ENCODE measurements at places on chromosomes 3 and 15.

DNA sequence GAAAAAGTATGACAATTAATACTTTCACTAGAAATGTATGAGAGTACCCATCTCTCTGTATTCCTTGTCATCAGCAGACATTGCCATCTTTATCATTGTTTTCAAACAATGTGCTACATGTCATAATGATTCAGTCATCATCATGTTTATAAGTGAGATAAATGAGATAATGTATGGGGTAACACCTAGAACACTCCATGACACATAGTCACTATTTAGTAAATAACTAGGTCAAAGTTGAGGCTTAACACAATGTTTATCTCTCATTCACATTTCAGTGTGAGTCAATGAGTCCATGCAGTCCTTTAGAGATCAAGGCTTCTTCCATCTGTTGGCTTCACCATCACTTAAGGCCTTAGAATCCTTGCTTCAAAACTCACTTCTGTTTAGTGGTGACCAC is 70.0 kb downstream of the NLGN1 start:
- H3K27ac ChIP-seq = no peak overlapping the region
- no peaks in the 10 kb centered on the region for H3K27me3 ChIP-seq
- H3K4me1 ChIP-seq = no peaks in the 10 kb centered on the region
- no peak for DNase-seq
- H3K36me3 ChIP-seq = no peaks in the 10 kb centered on the region
- no peak overlapping the region for H3K4me3 ChIP-seq

- no peak for DNase-seq
- no peak overlapping the region for H3K4me3 ChIP-seq
- no peaks in the 10 kb centered on the region for H3K36me3 ChIP-seq
Measured at GRCh38 chr15:82850731-82851130, 41.3 kb downstream of the WHAMM start.

GRCh38 chr3:14764331-14765059 is 54.3 kb upstream of the FGD5 start:
- H3K36me3 ChIP-seq = no peaks in the 10 kb centered on the region
- no peak overlapping the region for H3K27ac ChIP-seq
- H3K27me3 ChIP-seq = no peaks in the 10 kb centered on the region
- DNase-seq = no peak

- no peaks in the 10 kb centered on the region for H3K27me3 ChIP-seq
- no peaks in the 10 kb centered on the region for H3K4me1 ChIP-seq
- DNase-seq = no peak
- H3K36me3 ChIP-seq = no peaks in the 10 kb centered on the region
Measured at GRCh38 chr3:177468816-177469215, 271.5 kb upstream of the TBL1XR1 start.

DNA sequence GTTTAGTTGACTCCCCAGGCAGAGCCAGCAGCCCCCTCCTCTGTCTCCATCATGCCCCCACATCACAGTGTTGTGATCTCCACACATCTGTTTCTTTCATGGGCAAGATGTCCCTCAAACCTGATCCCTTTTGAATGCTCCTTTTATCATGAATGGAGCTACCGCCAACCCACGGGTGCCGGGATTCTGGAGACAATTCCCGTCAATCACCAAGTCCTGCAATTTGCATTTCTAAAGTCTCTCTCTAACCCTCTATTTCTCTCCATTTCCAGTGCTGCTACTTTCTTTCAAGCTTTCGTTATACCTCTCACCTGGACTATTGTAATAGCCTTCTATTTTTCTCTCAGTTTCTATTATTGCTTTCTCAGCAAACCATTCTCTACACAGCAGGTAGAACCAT is 89.7 kb upstream of the CCNL1 start:
- DNase-seq = no peak
- H3K4me1 ChIP-seq = no peaks in the 10 kb centered on the region
- no peak overlapping the region for H3K27ac ChIP-seq
- H3K4me3 ChIP-seq = no peak overlapping the region

DNA sequence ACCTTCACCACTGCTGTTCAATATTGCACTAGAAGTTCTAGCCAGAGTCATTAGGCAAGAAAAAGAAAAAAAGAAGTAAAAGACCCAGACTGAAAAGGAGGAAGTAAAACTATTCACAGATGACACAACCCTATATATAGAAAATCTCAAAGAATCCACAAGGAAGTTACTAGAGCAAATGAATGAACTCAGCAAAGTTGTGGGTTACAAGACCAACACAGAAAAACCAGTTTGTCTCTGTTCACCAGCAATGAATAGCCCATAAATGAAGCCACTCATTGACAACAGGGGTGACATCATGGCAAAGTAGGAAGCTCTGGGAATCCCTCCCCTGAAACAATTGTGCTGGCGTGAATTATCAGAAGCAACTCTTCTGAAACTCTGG is 4.6 kb downstream of the CFAP100 start:
- DNase-seq = no peak
- no peaks in the 10 kb centered on the region for H3K4me1 ChIP-seq
- no peak overlapping the region for H3K27ac ChIP-seq
- no peaks in the 10 kb centered on the region for H3K36me3 ChIP-seq

Data from natural killer cell (primary cell).